ENCODE measurements at places on chromosomes 6 and 20.
A peak's percentile ranks its signal among the peaks of the same experiment; 100 is the strongest.

DNA sequence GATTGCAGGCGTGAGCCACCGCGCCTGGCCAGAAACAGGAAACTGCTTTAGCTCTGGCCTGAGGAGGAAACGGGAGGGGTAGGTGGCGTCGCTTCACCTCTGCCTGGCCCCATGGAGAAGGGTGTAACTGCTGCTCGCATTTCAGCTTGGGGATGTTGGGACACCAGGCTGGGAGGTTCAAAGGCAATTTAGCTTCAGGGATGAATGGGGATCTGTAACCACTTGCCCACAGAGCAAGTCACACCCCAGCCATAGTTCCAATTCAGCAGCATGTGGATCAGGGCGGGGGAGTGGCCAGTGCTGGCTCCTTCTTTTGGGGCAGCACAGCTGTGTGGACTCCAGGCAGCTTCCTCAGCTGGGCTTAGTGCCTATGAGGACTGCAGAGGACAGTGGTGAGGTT, 34.8 kb upstream of the NUP153 start:
- DNase-seq: no peak

DNA sequence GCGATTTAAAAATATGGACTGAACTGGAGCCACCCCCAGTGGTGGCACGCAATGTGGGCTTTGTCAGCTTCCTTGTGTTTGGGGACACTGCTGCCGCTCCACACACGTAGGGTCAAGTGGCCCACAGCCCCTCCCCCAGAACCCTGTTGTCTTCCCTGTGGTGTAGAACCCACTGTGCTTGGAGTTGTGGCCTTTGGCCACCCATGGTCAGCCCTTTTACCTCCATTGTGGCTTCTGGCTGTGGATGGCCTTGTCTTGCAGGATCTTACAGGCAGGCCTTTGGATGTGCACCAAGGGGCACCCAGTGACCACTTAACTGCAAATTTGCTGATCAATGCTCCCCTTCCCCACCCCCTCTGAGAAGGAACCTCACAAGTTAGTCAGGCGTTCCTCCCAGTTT, 2.0 kb upstream of the LEMD2 start:
- DNase-seq: no peak

DNA sequence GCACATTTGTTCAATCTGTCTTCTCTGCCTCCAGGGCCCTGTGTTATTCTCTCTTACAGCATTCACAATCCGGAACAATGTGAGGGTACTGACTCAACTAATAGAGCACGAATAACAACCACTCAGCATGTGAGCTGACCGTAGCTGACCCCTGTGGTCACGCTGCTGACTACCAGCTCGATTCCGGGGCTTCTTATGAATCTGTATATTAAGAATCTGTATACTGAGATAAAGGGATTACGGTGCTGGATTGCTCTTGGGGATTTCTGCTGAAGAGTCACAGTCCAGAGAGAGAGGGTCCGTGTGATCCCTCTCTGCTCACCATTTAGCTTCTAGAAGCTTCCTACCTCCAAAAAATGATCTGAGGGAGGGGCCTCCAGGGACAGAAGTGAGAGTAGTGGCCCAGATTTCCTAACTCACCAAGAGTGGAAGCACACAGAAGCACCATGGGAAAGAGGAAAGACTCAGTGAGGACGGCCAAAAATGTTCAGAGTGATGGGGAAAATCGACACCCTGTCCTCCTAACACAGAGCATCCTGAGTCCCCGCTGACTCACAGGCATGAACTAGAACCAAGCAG, 156.2 kb downstream of the THBS2 start:
- no peak for DNase-seq

DNA sequence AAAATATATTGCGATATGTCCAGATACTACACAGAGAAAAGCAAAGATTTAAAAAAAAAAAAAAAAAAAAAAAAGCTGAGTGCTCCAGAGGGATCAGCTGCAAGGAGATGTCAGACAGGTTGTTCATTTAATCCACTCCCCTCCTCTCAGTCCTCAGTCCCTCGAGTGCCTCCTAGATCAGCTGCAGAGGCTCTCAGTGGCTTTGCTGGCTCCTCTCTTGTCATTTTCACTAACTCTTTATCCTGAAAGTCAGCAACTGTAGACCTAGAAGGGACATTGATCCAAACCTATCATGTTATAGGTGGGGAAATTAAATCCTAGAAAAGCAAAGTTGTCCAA, 61.6 kb downstream of the KIAA0319 start:
- DNase-seq: no peak

- DNase-seq: no peak
Observed at GRCh38 chr6:42315991-42316970, 98.6 kb upstream of the MRPS10 start.

DNA sequence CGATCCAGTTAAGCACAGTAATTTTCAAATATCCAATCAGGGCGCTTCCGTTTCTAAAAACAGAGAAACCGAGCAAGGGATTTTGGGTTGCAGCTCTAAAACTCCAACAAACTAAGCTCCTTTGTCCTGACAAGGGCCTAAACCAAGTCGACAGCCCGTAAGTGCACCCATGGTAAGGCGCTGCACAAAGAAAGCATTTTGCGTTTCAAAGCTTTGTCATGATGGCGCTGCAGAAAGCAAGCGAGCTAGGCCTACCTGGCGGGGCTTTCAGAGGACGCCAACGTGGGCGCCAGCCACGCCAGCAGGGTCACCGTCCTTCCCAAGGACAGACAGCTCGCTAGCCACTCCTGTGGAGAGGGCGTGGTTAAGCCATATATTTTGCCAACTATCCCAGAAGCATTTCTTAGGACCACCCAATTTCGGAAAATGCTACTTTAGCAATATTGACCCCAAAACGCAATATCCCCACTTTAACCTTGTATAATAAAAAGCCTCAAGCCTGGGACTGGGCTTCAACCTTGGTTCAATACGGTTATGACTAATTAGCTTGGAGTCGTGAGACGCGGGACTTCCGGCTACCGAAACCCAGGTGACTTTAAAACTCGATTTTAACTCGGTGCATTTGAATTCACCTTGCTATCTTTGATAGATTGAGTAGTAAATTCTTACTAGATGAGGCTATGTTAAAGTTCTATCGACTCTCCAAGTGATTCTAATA, 53.8 kb downstream of the TRIM38 start:
- no peak for DNase-seq

- DNase-seq: no peak
Observed at GRCh38 chr6:35483490-35483889, 13.4 kb downstream of the TEAD3 start.

DNA sequence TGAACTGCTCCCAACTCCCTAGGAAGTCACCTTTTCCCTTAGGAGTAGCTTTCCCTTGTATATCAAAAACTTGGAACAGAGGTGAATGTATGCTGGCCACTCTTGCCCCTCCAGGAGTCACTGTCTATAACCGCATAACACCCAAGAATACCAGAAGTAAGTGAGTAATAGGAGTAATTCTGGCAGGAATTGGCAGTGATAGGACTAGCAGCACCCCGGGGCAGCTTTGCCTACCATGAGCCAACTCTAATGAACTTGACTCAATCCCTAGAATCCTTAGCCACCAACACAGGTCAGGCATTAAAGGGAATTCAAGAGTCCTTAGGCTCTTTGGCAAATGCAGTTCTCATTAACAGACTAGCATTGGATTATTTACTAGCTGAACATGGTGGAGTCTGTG, 28.8 kb upstream of the CD164 start:
- no peak for DNase-seq

DNA sequence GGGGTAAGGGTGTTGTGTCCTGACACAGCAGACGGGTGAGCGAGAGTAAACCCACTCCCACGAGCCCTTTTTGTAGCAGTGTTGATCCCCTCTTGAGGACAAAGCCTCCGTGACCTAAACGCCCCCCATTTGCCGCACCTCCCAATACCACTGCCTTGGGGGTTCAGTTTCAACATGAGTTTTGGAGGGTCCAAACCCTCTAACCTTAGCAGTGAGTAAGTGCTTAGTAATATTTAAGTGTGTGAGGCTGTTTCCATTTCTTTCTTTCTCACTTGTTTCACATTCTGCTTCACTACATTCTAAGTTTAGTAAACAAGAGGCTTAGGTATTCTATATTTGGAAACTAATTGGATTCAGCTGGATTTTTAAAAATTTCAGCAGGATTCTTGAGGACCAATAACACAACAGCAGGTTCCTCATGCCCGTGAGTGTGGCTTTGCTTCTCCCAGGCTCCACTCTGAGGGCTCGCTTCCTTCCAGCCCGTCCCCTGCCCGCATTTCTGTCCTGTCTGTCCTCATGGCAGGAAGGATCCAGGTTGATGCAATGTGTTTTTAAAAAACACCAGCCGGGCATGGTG, 41.2 kb downstream of the SNX9 start:
- DNase-seq: no peak

DNA sequence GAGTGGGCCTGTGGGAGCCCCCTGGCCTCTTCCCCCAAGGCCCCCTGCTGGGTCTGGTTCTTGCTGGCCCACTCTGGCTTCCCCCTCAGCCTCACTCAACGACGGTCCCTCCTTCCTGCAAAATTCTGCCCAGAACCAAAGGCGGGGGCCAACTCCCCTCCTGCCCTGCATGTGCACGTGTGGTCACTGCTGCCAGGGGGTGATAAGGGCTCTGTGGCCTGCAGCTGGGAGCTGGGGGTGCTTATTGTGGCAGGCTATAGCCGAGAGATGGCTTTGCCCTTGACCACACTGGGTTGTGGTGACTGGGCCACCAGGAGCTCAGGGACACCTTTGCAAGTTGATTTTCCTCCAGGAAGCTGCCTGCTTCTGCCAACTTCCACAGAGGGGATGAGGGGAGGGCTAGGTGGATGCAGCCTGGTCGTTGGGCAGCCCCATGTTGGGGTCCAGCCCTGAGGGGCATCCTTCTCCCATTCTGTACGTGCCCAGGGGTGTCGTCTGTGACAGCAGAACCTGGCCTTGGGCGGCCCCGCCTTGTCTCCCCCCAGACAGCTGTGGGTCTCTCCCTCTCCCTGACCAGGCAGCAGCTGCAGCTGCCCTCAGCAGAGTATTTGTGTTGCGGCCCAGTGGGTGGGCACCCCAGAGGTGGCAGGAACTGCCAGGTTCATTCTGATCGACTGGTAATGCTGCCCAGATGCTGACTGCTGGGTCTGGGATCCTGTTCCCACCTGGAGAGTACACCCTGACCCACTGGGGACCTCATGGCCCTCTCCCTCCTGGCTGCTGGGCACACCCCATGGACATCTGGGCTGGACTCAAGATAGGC, 5.6 kb downstream of the TCEA2 start:
- DNase-seq: no peak

DNA sequence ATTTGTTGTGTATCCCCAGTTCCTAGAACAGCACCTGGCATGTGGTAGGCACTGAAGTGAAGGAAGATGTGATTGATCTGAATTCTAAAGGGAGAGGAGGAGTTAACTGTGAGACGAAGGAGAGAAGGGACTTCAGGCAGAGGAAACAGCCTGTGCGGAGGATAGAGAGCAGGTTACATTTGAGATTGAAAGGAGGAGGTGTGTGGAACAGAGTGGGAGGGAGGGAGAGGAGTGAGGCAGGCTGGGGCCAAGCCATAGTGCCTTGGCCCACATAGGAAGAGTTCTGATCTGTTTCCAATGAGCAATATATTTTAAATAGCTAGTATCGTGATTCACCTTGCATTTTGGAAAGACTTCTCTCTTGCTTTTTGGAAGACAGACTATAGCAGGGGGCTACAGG, 13.9 kb upstream of the MROH8 start:
- no peak for DNase-seq

- DNase-seq: no peak
Observed at GRCh38 chr6:73648166-73648565, 5.6 kb downstream of the SLC17A5 start.

GRCh38 chr6:88359530-88360202, 193.5 kb upstream of the CNR1 start:
- DNase-seq: no peak

- DNase-seq: no peak
Observed at GRCh38 chr6:18990059-18990978, 603.2 kb downstream of the RNF144B start.

DNA sequence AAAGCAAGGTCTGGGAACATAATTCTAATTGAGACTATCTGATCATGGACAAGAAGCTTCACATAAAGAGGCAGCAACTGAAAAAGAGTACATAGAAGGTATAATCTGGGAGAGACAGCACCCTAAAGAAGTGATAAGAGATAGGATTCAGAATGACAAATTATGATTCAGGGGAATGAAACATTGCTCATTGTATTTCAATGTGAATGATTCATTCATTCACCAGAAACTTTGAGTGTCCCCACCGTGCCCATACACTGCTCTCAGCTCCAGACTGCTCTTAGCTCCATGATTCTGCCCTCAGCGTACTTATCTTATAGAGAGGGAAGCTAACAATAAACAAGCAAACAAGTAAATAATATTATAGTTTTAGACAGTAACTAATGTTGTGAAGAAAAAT, 329.3 kb upstream of the IRAK1BP1 start:
- no peak for DNase-seq

DNA sequence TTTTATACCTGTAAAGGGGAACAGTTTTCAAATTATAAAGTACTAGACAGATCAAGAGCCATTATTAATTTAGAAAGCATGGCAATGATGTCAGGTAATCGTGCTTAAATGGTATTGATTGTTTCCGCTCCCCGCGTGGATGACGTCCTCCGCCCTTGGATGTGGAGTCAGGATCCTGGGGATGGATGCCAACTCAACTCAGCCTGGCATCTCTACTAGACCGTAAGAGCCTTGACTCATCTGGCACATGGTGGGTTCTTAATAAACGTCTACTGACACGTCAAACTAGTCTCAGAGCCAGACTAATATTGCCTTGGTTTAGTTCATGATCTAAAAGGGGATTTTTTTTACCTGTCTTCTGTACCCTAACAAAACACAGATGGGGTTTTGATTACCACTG, 80.2 kb downstream of the LRFN2 start:
- DNase-seq: no peak

DNA sequence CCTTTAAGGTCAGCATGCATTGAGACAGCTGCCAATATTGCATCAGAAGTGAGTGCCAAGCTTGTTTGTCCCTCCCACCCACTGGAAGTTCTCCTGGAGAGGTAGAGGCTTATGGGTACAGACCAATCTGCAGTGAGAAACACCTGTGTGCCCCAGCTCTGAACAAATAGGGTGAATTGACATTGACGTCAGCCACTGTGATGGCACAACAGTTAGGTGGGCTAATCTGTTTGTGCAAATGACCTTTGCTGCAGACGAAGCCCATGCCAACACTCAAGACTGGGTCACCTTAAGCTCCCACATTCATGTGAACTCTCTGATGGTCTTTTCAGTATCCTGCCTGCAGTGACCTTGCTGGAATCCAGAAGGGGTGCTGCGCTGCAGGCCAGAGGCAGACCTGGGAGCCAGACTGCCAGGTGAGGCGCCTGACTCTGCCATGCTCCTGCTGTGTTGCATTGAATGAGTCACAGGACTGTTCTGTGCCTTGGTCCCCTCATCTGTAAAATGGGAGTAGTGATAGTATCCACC, 99.9 kb downstream of the ALDH8A1 start:
- DNase-seq: no peak

DNA sequence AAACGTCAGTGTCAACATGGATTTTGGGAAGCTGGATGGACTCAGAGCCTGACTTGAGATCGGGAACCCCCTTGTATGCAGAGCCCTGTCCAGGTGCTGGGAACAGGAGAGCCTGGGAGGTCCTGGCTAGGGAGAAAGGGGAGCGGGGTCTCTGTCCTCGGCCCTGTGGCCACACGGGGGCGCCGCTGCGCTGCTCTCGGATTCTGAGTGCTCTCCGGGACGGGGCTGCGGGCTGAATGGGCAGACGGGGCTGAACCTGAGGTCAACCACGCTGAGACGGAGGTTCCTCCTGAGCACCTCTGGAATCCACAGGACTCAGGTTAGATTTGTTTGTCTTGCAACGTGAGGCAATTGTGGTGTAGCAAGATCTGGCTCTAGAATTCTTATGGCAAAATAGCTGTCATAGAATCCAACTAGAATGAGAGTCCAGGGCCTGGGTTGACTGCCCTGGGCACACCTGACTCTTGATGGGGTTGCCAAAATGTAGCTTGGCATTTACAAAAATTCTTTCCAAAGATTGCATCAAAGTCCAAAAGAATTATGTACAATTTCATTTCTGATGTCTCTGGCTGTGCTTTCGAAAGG, 20.6 kb upstream of the HLA-F start:
- DNase-seq: peak; percentile 34
